ENCODE measurements at places on chromosomes 6 and 20.

DNA sequence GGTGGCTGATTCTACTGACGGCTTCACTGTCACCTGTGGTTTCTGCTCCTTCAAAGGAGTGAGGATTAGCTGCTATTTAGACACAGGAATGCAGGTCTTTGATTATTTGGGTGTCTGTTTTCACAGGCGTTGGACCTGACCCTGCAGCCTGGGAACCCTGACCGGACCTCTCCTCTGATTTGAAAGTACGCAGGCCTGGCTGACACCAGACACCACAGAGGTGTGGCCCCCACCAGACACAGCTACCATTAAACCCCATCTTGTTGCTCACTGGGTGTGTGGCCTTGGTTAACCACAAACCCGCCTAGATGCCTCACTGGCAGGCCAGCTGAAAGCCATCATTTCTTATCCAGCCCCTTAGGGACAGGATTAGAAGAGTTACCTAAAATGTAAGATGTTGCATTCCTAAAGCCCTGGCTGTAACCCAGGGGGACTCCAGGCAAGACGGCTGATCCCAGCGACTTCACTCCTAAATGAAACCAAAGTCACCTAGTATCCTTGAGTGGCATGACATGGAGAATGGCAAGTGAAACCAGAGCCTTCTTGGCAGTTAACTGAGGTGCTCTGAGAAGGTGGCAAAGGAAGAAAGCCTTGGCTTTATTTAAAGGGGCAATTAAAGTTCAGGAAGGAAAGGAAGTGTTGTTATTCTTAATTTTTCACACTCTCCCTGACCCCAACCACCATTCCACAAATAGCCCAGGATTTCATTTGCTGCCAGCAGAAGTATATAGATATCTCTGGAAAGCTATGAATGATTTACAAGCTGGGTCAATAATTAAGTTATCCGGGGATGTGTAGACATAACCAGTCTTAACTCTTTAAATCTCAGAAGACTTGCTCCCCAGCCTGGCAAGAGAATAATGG, 169.9 kb downstream of the QRSL1 start:
- peak; percentile 95 for DNase-seq

DNA sequence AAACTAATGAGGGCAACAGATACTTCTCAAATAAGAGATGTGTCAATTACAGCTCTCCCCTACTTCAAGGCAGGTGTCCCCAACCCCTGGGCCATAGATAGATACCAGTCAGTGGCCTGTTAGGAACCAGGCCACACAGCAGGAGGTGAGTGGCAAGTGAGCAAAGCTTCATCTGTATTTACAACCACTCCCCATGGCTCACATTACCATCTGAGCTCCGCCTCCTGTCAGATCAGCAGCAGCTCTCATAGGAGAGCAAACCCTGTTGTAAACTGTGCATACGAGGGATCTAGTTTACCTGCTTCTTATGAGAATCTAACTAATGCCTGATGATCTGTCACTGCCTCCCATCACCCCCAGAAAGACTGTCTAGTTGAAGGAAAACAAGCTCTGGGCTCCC, 422.1 kb downstream of the GJA1 start:
- peak; percentile 25 for DNase-seq

GRCh38 chr6:68722891-68723527, 87.9 kb downstream of the ADGRB3 start:
- no peak for DNase-seq

- DNase-seq = no peak
These were observed 130.4 kb downstream of the PTPRK start for GRCh38 chr6:128389820-128390534.

DNA sequence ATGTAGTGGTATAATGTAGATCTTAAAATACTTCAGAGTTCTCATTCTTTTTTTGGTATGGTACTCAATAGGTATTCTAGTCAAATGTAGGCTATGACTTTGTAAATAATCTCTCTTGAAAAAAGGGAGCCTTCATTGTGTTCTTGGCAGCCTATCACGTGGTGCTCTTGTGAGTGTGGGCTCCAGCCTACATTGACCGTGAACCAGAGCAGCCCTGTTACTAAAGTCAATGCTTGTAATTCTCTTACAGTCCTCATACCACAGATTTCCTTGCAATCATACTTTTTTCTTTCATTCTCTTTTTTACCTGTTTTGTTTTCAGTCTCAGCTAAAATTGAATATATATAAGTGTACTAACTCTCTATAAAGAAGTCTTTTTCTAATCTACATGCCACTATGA, 31.1 kb downstream of the ARID1B start:
- DNase-seq = no peak

DNA sequence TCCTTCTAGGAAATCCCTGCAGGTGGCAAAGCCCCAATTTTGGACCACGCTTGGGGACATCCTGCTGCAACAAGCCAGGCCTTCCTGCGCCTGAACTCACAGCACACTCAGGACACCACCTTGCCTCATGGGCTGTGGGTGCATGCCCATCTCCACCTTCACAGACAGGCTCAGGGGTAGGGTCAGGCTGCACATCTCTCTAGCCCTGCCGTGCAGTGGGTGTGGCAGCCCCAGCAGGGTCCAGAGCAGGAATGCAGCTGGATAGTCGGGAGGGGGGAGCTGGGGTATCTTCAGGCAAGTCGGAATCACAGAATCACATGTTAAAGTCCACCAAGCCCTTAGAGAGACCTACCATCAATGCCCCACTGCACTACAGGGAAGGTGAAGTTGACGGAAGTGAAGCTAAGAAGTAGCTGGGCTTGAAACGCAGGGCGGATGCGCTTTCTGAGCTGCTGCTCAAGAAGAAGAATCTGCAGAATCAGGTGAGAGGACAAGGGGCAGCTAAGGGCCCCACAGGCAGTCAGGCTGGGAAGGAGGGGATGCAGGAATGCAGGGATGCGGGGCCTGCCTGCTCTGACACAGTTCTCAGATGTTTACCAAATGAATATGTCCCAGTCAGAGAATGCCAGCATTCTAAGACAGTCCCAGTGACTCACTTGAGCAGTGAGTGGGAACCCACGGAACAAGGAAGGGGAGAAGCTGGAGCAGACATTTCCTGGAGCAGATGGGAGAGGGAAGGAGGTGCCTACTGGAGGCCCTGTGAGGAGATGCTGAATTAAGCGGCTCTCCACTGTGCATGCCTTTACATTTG, 11.3 kb downstream of the SERPINB6 start:
- DNase-seq = peak; percentile 77

- DNase-seq = no peak
These were observed 7.4 kb downstream of the LY86 start for GRCh38 chr6:6595952-6596351.

DNA sequence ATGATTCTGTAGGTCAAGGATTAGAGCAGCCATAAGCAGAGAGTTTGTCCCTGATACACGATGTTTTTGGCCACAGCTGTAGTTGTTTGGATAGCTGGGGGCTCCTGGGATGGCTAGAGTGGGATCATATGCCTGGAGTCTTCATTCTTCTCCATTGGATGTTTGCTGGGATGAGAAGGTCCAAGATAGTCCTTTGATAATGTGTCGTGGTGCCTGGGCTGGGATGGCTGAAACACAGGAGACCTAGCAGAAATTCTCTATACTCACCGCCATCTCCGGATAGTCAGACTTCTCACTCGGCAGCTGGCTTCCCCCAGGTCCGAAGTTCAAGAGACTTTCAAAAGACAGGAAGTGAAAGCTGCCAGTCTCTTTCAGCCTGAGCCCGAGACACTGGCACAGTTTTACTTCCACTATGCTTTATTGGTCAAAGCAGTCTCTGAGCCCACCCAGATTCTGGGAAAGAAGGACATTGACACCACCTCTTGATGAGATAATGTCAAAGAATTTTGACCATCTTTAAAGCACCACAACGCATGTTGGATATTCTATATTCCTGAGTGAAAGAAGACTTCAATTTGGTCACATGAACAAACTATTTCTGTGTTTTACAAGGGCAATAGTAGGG, 16.0 kb downstream of the MARCKS start:
- DNase-seq = no peak

GRCh38 chr6:6694368-6694780, 105.9 kb downstream of the LY86 start:
- peak; percentile 57 for DNase-seq

- DNase-seq = peak; percentile 58
These were observed 35.5 kb upstream of the ZFAND3 start for GRCh38 chr6:37783856-37784584.

DNA sequence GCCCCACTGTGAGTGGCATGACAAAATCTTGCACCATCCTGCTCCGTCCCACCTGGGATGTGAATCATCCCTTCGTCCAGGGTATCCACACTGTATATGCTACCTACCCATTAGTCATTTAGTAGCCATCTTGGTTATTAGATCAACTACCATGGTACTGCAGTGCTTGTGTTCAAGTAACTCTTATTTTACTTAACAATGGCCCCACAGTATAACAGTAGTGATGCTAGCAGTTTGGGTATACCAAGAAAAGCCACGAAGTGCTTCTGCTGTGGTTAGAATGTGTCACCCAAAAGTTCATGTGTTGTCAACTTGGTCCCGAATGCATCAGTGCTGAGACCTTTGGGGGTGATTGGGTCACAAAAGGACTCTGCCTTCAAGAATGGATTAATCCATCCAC, 11.7 kb downstream of the OSER1 start:
- DNase-seq = no peak

GRCh38 chr6:3749977-3750316, 1.6 kb downstream of the PXDC1 start:
- DNase-seq = peak; percentile 46

DNA sequence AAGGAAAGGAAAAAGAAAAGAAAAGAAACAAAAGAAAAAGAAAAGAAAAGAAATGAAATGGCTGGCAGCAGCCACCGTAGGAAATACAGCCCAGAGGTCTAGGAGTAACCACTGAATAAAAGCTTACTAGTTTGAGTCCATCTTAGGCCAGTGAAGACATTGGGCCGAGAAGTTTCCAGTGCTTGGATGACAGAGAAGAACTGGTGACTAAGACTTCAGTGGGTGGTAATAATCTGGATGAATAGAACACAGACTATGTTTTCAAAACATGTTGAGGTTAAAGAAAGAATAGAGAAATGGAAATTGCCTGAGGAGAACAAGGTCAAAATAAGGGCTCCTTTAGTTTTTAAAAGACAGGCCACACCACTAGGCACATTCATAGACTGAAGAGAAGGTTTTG, 198.8 kb downstream of the ATXN1 start:
- no peak for DNase-seq

GRCh38 chr6:107488875-107489635, 862 bp upstream of the SOBP start:
- DNase-seq = peak; percentile 70

DNA sequence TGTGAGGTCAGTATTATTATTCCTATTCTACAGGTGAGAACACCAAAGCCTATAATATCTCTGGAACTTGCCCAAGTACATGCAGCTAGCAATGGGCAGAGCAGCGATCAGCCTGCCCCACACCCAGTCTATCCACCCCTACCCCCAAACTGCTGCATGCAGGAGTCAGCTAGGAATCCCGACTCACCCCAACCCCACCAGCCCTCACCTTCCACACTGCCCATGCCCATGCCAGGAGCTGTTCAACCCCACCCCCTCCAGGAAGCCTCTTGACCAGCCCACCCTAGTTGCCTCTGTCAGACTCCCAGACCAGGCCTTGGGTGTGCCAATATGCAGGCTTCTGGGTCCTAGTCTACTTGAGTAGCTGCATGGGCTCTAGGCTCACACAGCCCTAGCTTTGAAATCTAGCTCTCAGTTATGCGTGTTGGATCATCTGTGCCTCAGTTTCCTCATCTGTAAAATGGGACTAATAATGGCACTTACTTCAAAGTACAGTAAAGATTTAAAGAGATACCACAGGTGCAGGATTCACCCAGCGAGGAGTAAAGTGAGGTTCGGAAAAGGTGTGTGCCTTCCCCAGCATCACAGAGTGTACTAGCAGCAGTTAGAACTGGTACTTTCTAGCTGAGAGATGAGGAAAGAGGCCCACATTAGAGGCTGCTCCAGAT, 173.2 kb downstream of the VEGFA start:
- no peak for DNase-seq

GRCh38 chr6:79280756-79281155, 46.3 kb upstream of the HMGN3 start:
- DNase-seq = no peak

DNA sequence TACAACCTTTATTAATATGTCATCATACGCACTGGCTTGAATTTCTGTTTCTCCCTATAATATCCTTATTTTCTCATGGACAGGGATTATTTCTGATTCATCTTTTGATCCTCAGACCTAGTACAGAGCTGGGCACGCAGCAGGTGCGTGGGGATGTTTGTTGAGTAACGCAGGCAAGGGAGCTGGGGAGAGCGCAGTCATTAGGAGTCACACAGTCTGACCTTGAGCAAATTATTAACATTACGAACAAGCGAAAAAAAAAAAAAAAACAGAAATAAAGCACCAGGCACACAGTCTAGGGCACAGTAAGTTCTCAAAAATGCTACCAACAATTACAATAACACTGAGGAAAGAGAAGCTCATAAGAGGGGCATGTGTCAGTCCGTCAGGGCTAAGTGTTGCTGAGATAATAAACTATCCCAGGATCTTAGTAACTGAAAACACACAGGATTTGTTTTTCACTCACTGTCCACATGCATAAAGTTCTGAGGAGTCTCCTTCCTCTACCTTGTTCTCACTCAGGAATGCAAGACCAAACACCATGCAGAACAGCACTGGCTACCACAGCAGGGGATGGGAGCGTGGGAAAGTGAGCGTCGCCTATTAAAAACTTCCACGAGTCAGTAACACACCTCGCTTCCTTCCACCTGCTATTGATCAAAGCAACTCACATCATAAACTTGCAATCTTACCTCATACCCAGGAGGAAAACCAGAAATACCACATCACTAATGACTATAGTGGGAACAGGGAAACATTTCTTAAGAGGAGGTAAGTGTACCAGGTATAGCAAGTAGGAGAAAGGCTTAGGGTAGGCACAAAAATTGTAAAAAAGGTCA, 56.9 kb downstream of the PDE10A start:
- no peak for DNase-seq

DNA sequence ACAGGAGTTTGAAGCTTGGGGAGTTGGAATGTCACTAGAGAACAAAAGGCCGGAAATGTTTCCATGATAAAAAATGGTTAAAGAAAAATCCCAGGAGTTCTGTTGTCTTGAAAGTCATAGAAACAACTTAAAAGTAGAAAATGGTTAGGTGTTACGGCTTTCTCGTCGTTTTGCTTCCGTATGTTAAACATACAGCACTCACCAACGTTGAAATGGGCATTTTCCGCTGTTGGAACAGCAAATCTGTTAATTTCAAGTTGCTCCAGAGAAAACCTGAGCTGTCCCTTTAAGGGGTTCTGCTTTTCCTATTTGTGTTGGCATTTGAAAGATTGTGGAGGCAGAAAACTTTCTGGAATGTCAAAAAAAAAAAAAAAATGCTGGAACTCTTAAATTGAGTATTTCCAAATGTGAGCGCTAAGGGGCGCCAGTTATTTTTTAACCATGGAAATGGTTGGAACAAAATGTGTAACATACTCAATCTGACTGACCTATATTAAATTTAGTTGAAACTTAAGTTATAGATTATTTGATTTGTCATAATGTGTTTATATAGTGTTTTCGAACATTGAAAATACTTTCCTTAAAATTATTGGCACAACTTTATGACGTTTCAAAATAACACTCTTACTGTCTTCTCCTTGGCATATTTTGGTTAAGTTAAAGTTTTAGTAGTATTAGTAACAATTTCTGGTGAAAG, 2.2 kb downstream of the QKI start:
- DNase-seq = peak; percentile 68

GRCh38 chr6:75370011-75370410, 85.4 kb upstream of the TMEM30A start:
- DNase-seq = no peak
